HTR-8/SVneo (cell line): ENCODE measurements at places on chromosomes 16 and 17.
A peak's percentile ranks its signal among the peaks of the same experiment; 100 is the strongest.

DNA sequence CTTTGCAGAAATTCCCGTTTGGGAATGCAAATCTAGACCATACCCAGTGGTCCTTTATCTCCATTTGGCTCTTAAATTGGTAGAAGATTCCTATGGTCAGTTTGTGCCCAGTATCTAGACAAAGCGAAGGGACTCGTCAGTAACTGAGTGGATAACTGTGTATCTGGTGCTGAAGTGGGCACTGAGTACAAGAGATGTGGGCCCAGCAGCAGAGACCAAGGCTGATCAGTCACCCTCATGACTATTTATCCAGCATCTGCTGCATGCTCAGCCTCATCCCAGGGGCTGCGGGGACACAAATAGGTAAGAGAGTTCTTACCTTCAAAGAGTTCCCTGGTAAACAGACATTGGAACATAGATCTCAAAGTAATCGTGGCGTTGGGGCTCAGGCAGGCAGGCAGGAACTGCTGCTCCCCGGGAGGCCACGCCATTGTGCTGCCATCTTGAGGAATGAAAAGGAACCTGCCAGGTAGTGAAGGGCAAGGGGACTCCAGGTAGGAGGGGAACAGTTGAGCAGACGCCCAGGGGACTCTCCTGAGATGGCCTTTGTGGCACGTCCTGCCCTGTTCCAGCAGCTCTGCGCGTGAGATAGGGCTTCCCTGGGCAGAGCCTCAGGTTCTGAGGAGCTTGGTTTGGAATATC is 10.3 kb downstream of the NT5M start:
- DNase-seq = peak; percentile 65

- DNase-seq = no peak
These were observed 299.6 kb downstream of the MAP2K4 start for GRCh38 chr17:12320286-12320685.

GRCh38 chr17:81431545-81432482 is 36.6 kb downstream of the BAHCC1 start:
- DNase-seq = no peak

DNA sequence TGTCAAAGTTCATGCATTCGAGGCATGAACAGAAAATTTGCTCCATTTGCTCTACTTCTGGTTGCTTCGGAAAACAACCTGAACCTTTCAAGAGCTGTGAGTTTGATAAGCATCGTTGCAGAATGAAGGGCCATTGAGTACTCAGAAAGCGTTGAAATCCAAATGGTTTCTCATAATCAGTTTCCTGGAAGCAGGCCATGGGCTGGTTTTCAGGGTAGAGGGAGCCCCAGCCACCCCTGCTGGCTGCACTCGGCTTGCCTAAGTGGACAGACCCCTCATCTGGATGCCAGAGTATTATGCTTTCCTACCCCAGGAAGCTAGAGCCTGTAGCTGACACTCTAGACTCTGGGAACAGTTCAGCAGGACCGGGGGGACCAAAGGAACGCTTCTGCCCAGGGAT is 24.4 kb downstream of the SCNN1G start:
- no peak for DNase-seq

DNA sequence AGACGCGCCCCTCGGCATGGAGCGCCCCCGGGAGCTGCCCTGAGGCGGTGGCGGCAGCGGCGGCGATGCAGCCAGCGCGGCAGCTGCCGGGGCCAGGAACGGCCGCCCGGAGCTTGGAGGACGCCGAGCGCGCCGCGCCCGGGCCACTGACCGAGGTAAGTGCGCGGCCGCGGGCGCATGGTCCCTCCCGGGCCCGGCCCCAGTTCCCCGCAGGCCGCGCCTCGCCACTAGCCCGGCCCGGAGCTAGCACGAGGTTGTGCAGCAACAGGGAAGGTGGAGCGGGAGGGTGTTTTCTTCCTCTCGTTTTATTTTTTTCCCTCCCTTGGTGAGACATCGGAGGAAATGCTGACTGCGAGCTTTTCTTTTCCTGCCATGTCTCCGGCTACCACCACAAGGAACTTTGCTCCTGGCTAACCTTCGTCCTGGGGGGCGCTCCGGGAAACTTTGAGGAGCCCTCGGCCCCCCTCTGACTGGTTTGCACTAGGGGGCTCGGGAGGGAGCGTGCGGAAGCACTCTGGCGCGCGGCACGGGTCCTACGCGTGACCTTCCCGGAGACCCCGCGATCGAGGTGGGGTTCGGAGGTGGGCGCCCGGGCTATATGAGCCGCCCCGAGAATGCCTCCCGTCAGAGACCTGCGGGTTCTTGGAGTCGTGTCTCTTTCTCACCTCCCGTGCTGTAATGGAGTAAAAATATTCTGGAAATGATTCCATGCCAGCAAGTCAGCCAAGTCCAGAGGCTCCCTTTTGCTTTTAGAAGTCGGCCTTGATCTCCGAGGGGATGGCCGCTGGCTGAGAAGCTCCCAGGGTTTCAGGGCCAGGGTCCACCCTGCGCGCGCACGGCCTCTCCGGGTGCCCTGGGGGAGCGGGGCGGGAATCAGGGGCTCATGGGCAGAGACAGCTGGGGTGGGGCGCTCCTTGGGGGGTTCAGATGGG is 868 bp downstream of the KCNJ12 start:
- DNase-seq = peak; percentile 72

- no peak for DNase-seq
These were observed 3.1 kb downstream of the ABAT start for GRCh38 chr16:8677481-8677880.

DNA sequence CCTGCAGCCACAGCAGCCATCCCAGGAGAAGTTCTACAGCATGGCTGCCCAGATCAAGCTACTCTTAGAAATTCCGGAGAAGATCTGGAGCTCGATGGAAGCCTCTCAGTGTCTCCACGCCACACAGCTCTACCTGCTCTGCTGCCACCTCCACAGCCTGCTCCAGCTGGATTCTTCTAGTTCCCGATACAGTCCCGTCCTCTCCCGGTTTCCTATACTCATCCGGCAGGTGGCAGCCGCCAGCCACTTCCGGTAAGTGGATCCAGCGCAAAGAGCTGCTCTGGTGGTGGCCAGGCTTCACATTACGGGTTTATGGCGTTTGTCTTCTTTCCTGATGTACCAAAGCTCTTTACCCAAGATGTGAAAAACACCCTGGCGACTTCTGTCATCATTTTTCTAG is 3.6 kb downstream of the COG1 start:
- DNase-seq = no peak

DNA sequence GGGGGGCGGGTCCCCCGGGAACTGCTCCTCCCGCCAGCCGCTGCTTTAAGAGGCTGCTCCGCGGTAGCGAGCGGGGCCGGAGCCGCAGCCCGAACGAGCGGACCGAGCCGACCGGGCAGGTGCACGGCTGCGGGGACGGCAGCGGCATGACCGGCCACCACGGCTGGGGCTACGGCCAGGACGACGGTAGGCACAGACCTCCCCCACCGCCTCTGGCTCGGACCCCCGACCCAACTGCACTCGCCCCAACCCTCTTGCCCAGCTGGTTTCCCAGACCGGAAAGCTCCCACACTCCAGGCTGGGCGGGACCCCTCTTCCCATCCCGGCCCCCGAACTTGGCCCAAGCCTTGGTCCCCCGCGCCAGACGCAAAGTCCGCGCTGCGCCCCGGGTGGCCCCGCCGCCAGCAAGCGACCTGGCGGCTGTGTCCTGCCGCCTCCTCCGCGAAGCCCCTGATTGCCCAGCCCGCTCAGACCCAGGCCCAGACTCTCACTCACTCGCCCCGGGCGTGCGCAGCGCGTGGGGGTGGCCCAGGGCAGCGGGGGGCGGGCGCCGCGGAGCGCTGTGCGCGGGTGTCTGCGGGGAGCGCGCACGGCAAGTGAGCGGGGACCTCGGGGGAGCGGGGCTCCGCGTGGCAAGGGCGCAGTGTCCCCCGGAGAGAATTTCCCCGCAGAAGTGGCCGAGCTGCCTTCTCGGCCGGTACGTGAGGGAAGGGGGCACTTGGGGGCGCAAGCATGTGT is at the start of gene CA7:
Gene CA7 (plus strand): TSS at position 73 of the 738 bp plus-strand sequence. CDS start 74 bp downstream, at position 147.
- DNase-seq = no peak

DNA sequence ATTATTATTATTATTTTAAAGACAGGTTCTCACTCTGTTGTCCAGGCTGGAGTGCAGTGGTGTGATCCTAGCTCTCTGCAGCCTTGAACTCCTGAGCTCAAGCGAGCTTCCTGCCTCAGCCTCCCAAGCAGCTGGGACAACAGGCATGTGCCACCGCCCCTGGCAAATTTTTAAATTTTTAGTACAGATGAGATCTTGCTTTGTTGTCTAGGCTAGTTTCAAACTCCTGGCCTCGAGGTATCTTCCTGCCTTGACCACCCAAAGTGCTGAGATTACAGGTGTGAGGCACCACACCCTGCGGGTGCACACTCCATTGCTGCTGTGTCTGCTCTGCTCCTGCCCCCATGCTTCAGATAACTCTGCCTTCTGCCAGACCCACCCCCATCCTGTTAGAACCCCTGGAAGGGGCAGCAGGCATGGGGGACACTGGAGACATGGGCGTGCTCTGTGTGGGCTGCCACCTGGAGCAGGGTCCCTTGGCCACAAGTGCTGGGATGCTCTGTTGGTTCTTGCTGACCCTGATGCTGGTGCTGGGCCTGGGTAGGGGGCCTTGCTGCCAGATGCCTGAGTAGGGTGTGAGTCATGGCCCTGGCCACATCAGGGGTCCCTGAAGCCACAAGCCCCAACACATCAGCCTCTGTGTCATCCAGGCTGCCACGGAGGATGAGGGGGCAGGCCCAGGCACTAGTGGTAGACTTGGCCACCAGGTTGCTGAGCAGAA is 2.6 kb downstream of the GGT6 start:
- DNase-seq = no peak

- no peak for DNase-seq
These were observed 46.2 kb upstream of the HOXB9 start for GRCh38 chr17:48672340-48672739.

- no peak for DNase-seq
These were observed 16.3 kb upstream of the WFIKKN2 start for GRCh38 chr17:50818921-50819657.

DNA sequence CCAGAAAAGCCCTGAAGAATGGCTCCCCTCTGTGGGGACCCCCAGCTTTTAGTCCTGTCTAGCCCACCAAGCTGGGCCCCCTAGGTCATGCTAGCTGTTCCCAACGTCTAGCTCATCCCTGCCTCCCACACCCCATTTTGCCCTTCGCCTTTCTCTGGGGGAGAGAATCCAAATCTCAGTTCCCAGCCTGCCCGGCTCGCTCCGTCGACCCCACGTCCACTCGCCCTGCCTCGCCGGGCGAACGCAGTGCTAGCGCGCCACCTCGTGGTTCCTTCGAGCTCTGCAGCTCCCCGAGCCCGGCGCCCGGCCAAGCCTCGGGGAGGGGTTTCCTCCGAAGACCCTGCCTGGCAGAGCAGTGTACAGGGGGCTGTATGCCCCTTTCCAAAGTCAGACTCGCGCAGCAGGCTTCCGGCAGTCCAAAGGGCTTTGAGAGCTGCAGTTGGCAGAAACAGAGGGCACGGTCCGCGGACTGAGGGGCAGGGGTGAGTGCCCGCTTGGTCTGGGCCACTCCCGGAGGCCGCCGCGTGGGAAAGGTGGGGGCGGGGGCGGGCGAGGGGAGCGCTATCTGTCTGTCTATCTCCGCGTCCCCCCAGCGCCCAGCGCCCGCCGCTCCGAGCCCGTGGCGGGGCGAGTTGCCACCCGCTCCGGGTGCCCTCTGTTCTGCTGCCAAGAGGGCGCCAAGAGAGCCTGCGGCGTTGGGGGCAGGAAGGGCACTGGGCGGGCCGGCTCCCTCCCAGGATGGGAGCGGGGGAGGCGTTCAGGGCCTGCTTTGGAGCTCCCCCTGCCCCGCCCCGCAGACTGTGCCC is 1.7 kb upstream of the DLX3 start:
- peak; percentile 87 for DNase-seq

- DNase-seq = peak; percentile 45
These were observed 17.8 kb downstream of the RGS9 start for GRCh38 chr17:65154770-65155589.

DNA sequence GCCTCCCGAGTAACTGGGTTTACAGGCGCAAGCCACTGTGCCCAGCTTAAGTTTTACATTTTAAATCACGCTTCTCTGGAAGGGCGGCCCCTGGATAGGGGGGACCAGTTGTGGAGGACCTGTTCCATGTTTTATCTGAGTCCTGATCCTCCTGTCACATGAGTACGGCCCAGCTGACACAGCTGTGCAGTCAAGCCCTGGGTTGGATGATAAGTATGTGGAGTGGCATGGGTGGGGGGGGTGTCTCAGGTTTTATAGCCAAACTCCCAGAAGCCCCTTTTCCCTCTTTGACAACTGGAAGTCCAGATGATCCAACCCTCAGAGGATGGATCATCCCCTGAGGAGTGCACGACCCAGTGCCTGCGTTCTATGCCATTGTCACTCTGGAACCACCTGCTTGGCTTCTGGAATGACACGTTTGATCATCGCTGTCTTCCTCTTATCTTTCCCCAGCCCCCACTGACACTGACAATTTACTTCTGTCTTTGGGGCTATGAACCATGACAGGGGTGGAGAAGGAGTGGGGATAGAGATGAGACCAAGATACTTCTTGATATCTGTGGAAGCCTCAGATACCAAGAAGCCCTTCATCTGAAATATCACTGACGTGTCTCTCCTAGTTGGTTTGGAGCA is 191.2 kb downstream of the MSI2 start:
- no peak for DNase-seq

- peak; percentile 66 for DNase-seq
These were observed 34.8 kb upstream of the NDRG4 start for GRCh38 chr16:58464916-58465731.

GRCh38 chr16:48000622-48001021 is 155.2 kb downstream of the ABCC12 start:
- no peak for DNase-seq

GRCh38 chr16:2719328-2720063 is 528 bp downstream of the PRSS27 start:
- no peak for DNase-seq

DNA sequence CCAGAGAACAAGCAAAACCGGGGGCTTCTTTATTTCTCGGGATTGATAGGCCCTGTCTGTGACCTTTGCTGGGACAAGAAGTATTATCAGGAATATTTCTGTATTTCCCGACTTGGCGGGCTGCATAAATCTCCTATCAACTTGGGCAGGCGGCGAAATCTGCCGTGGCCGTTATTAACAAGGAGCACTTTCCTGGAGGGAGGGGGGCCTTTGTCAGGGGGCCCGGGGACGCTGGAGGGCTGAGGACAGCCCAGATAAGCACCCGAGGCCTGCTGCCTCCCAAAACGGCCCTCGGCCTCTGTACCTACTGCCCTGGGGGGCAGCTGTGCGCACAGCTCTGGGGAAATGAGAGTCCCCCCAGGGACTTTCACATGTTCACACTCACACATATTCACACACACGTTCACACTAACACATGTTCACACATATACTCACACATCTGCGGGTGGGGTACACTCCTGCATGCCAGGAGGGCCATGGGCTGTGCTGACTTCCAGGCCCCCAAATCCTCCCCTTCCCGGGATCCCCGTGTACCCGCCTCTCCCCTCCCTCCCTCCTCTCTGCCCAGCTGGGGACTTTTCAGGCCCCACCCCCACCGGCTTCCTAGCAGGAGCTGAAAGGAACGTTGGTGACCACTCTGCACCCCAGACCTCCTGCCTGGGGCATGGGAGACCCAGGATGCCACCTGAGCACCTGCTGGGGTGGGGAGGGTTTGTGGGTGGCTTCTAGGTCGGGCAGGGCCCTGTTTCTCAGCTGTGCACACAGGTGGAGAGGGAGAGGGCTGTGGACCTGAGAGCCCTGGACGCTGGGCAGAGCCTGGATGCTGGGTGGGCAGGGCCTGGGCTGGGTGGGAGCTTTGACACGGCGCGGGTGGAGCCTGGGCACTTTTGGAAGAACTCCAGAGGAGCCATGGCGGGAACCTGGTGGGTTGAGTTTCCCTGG is 24.3 kb upstream of the GSE1 start:
- no peak for DNase-seq
